ENCODE measurements at places on chromosomes 2 and 18.

DNA sequence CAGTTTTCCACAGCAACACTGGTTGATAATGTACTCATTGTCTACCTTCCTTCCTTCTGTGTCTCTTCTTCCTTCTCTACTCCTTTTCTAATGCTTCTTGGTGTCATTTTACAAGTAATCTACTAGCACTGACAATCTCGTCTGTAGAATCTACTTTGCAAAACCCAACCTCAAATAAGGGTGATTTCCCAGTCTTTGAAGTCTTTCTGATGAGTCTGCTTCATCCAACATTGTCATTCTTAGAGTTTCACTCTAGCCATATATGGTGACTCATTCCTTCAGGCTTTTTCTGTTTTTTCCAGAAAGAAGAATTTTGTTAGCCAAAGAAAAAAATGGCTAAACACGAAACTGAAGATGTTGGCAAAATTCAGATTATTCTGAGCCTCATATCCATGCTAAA, 288.7 kb downstream of the MBD2 start:
- no peak for DNase-seq

GRCh38 chr2:49861821-49862220, 707.5 kb upstream of the FSHR start:
- DNase-seq: no peak

GRCh38 chr2:241788572-241788971, 11.9 kb downstream of the GAL3ST2 start:
- DNase-seq: peak; percentile 36

DNA sequence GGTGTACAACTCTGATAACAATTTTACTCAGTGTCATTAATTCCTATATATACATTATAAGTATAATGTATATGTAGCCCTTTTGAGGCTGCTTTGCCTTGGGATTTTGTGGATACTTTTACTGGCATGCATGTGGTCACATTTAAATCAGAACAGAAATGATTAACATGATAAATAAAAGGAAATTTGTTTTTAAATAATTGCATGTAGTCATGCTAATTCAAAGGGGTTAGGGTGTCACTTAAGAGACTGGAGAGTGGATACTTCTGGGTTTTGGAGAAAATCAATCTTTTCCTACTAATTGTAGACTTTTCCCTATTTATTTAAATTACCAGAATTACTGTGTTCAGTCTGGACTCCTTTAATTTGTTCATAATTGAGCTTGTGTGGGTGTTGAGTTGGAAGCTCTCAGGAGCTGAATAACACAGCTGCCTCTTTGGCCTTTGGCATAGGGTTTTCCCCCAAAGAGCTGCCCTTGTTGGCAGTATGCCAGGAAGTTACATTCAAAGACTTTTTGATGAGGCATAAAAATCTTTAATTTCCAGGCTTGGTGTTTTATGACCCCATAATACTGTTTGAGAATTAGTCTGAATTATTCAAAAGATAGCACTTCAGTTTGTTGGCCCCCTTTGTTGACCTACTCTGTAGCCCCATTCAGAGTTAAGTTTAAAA, 484.7 kb upstream of the NRP2 start:
- DNase-seq: peak; percentile 6

GRCh38 chr2:39094717-39095363, 26.0 kb downstream of the SOS1 start:
- DNase-seq: no peak

GRCh38 chr18:77376733-77377094, 127.1 kb downstream of the GALR1 start:
- DNase-seq: no peak

DNA sequence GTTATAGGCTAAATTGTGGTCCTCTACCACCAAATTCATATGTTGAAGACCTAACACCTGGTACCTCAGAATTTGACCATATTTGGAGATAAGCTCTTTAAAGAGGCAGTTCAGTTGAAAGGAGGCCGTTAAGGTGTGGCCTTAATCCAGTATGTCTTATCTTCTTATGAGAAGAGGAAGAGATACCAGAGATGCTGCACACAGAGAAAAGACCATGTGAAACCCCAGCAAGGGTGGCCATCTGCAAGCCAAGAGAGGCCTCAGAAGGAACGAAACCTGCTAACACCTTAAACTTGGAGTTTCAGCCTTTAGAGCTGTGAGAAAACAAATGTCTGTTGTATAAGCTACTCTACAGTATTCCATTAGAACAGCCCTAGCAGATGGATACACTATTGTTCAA, 528.1 kb upstream of the DCC start:
- DNase-seq: no peak

GRCh38 chr2:28976584-28976983, 4.5 kb upstream of the TOGARAM2 start:
- peak; percentile 85 for DNase-seq

All from ELR (cell line).